Progenitor cell of endocrine pancreas (in vitro differentiated cells): ENCODE measurements at places on chromosomes 6 and 20.

GRCh38 chr6:170225852-170226417, 64.9 kb downstream of the DLL1 start:
- DNase-seq = no peak

DNA sequence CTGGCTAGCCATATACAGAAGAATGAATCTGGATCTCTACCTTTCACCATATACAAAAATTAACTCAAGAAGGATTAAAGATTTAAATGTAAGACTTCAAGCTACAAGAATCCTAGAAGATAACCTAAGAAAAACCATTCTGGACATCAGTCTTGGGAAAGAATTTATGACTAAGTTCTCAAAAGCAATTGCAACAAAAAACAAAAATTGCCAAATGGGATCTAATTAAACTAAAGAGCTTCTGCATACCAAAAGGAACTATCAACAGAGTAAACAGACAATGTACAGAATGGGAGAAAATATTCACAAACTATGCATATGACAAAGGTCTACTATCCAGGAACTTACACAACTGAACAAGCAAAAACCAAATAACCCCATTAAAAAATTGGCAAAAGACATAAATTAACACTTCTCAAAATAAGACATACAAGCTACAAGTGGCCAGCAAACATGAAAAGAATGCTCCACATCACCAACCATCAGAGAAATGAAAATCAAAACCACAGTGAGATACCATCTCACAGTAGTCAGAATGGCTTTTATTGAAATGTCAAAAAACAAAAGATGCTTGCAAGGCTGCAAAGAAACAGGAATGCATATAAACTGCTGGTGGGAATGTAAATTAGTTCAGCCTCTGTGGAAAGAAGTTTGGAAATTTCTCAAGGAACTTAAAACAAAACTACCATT, 66.8 kb upstream of the RSPO3 start:
- no peak for DNase-seq

DNA sequence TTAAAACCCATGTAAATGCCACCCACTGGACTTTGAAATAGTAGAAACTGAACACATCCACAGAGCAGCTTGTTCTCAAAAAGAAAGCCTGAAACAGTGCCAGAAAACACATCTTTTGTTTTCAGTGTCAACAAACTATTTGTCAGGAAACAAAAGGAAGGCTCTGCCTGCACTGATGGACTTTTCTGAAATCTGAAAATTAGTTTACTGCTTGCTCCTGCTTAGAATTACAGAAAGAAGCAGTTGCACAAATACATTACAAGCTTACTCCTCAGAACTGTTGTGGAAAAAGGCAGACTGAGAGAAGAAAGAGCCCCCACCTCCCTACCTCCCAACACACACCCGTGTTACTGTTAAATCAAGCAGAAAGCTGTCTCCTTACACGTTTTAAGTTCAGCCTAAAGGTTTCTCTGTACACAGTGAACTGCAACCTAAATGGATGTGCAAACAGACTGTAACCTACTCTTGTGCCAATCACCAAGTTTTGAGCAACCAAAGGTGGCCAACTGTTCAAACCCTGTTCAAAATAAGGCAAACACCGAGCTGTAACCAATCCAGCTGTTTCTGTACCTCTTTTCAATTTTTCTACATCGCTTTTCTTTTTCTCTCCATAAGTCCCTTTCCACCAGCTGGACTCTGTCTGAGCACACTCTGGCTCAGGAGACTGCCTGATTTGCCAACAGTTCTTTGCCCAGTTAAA, 43.7 kb downstream of the FRK start:
- no peak for DNase-seq

GRCh38 chr20:34794006-34794585, 31.4 kb downstream of the NCOA6 start:
- no peak for DNase-seq

DNA sequence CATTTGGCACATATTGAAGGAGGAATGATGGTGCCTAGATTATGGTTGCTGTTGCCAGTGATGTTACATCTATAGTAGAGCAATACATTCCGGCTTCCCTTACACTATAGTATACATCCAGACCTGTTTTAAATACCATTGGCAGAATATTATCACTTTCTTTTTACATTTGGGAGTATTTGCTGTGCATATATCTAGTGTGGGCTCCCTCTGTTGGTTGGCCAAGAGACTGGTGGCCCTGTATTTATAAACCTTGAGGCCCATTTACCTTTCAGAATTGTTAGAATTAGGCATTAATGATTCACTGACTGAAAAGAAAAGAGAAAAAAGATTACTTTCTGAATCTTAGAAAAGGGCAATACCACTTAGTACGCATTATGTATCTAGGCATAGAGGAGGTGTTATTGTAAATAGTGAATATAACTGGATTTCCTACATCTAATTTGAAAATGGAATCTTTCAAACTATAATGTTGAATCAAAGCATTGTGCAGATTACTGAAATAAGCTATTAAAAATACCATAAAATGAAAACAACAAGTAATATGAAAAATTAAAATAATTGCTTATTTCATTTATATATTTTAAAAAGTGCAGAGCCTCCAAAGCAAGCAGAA, 628.8 kb upstream of the MAN1A1 start:
- no peak for DNase-seq
